Neural progenitor cell (in vitro differentiated cells): ENCODE measurements at places on chromosomes 7 and 10.
A peak's percentile ranks its signal among the peaks of the same experiment; 100 is the strongest.

DNA sequence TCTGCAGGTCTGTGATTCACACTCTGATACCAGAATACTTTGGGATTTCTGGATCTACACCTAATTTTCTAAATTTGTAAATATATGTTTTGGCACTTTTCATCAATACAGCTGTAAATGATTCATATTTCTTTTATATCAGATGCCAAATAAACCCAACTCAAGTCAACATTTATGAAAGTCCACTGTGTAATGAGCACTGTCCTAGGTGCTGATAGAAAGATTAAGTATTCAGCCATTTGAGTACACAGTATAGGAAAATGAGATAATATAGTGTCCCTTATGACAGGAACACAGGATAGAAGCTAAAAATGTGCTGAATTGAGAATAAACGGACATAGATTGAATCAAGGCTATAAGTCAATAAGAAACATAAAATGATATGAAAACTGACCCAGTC lies 6.4 kb downstream of the ANXA7 start:
- H3K36me3 ChIP-seq: no peaks in the 10 kb centered on the region
- H3K27me3 ChIP-seq: no peaks in the 10 kb centered on the region
- DNase-seq: no peak
- H3K27ac ChIP-seq: no peak overlapping the region
- no peaks in the 10 kb centered on the region for H3K4me1 ChIP-seq

- peaks cover 13% of the 10 kb centered on the region for H3K4me1 ChIP-seq
- H3K4me3 ChIP-seq: no peak overlapping the region
- peaks cover 10% of the 10 kb centered on the region for H3K36me3 ChIP-seq
- no peaks in the 10 kb centered on the region for H3K27me3 ChIP-seq
- peak; percentile 76 for DNase-seq
- H3K27ac ChIP-seq: no peak overlapping the region
Observed at GRCh38 chr10:2798336-2799022, 268.9 kb upstream of the PFKP start.

GRCh38 chr7:91411060-91411459 lies 146.8 kb downstream of the FZD1 start:
- no peaks in the 10 kb centered on the region for H3K27me3 ChIP-seq
- no peaks in the 10 kb centered on the region for H3K36me3 ChIP-seq
- no peak overlapping the region for H3K4me3 ChIP-seq
- no peak for DNase-seq

- H3K36me3 ChIP-seq: no peaks in the 10 kb centered on the region
- no peak overlapping the region for H3K27ac ChIP-seq
- H3K4me1 ChIP-seq: peaks cover 6% of the 10 kb centered on the region
- no peaks in the 10 kb centered on the region for H3K27me3 ChIP-seq
- H3K4me3 ChIP-seq: no peak overlapping the region
Observed at GRCh38 chr10:102616066-102616770, 28.1 kb upstream of the TRIM8 start.

DNA sequence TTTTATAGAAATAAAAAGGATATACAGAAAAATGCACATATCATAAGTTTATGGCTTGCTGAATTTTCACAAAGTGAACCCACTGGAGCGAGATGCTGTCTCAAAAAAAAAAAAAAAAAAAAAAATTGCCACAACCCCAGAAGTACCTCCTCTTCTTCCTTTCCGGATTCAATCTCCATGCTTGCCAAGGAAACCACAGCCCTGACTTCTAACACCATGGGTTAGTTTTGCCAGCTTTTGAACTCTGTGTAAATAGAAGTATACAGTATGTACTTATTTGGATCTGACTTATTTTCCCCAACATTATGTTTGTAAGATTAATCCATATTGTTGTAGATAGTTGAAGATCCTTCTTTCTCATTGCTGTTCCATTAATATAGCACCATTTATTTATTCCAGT lies 40.0 kb downstream of the FANK1 start:
- H3K4me3 ChIP-seq: no peak overlapping the region
- no peaks in the 10 kb centered on the region for H3K36me3 ChIP-seq
- H3K27ac ChIP-seq: no peak overlapping the region
- no peaks in the 10 kb centered on the region for H3K4me1 ChIP-seq

DNA sequence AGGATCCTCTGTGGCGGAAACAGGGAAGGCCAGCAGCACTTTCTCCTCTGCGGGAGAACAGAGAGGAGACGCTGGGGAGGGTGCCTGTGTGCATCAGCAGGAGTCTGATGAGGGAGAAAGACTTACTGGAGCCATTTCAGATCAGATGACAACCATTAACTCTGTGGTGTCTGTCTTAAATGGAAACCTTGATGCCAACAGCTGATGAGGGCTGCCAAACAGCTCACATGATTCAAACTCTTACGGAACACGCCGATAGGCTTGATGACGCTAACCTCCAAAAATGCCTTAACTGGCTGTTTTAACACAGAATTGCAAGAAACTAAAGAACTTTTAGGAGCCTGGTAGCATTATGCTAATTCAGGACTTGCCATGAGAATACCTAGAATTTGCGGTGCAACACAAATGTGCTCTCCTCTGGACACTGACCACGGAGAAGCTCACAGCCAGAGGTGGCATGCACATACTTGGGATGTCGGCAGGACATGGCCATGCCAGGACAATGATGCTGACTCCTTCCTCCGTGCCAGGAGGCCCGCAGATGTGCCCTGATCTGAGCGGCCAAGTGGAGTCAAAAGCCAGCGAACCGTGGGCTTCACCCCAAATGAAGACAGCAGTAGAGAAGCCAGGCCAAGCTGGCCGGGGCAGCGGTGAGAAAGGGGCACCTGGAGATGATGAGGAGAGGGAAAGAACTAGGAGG lies 154.9 kb downstream of the ZMYND11 start:
- no peak overlapping the region for H3K4me3 ChIP-seq
- H3K4me1 ChIP-seq: peaks cover 5% of the 10 kb centered on the region
- H3K36me3 ChIP-seq: no peaks in the 10 kb centered on the region
- DNase-seq: no peak
- H3K27me3 ChIP-seq: no peaks in the 10 kb centered on the region

- no peak for DNase-seq
- no peaks in the 10 kb centered on the region for H3K27me3 ChIP-seq
- no peak overlapping the region for H3K27ac ChIP-seq
- peaks cover 3% of the 10 kb centered on the region for H3K36me3 ChIP-seq
- H3K4me3 ChIP-seq: no peak overlapping the region
Observed at GRCh38 chr10:37236093-37236492, 110.7 kb downstream of the ANKRD30A start.
